ENCODE measurements at places on chromosomes 5 and 9. TPM values are rescaled to one million over a fixed set of nuclear protein-coding genes. Genes with fewer than 3 reads are reported as not detected.

The POU5F2 gene
- polyA plus RNA-seq, result 0.08 TPM

The KIF4B gene
- not detected for polyA plus RNA-seq

The OR13C9 gene
- not detected for polyA plus RNA-seq

The LEAP2 gene
- 2.6 TPM for polyA plus RNA-seq

The MLANA gene
- polyA plus RNA-seq, result 1.4 TPM

GRCh38 chr9:110059461-110059860 is 148.5 kb downstream of the C9orf152 start:
- no peak for DNase-seq

DNA sequence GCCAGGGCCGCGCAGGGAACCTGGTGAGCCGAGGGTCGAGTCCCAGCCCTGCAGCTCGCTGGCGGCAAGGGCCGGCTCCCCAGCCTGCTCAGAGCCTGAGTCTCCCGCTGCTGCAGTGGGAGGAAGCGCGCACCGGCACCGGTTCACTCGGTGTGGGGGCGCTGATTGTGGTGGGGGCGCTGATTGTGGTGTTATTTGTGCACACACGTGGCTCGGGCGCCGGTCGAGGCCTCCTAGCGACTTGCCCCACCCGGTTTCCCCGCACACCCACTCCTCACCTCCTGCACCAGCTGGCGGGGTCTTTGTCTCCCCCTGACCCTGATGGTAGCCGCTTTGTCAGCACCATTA is 266.7 kb downstream of the NSG2 start:
- no peak for DNase-seq

- no peak for DNase-seq
These were observed 110.7 kb upstream of the CNTLN start for GRCh38 chr9:17024129-17024528.

DNA sequence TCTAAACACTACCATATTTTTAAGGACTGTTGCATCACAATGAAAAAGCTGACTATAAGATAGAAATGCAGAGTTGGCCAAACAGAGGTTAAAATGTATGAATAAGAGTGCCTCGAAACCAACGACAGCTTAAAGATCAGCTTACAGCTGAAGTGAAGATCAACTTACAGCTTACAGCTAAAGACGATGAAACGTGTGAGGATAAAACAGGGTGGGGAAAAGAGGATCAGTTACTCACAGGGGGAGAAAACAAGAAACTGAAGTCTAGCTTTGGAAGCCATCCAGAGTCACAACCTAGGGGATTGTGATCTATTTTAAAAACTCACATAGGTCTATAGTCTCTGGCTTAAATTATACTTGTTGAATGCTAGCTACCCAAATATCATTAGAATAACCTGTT is 220.0 kb downstream of the SNCAIP start:
- DNase-seq, result no peak

DNA sequence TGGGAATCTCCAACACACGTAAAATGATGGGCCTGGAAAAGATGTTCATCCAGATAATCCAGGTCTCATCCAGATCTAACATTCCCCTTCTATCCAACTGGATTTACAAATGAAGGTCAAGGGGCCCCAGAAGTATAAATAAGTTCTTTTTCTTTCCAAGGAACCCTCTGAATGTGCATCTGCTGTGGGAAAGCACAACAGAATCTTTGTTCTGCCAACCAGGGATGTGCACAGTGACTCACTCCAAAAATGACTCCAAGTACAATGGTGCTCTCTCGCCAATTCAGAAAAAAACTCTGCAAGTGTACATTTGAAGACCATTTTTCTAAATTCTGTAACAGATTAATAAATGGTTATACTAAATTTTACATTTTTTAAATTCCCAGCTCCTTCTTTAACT is 12.4 kb downstream of the RAPGEF6 start:
- DNase-seq, result no peak

DNA sequence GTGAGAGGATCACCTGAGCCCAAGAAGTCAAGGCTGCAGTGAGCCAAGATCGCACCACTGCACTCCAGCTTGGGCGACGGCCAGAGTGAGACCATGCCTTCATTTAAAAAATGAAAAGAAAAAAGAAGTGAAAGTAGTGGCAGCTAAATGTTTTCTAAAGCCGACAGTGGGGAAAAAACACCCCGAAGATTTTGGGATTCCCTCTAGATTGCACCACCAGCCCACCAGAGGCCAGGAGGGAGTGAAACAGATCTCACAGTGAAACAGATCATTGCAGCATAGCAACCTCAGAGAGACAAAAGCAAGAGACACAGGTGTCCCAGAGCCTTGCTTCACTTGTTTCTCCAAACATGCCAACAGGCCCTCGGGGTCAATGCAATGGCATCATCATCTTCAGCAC is 156.8 kb downstream of the PAX5 start:
- no peak for DNase-seq

- DNase-seq, result no peak
These were observed 41.5 kb downstream of the SAR1B start for GRCh38 chr5:134590992-134591659.

DNA sequence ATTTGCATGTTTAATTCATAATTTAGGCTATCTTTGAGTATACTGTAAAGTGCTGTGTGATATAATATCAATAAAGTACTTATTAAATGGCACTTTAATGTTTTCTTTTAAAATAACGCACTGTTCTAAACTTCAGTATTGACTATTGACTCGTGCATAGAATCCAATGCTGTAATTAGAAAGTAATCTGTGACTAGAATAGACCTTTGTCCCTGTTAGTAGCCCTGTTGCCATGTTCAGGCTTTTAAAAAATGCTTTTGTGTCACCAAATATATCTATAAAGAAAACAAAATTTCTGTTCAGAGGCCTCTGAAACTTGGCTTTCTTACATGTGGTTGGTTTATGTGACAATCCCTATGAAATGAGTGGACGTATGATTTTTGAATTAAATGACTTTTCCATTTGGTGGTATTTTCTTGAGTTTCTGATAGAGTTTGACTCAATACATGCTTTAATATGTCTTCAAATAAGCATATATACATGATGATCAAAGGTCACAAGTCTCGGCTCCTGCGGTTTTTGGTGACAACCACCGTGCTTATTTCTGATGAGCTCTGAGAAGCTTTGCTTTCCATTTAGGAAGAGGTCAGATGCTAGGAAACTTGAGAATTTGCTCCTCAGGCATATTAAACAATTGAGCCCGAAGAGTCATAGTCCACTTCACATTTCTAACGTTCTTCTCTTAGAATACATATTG is 174.7 kb downstream of the NR3C1 start:
- no peak for DNase-seq

GRCh38 chr9:17130725-17131124 is 4.1 kb upstream of the CNTLN start:
- DNase-seq, result no peak

DNA sequence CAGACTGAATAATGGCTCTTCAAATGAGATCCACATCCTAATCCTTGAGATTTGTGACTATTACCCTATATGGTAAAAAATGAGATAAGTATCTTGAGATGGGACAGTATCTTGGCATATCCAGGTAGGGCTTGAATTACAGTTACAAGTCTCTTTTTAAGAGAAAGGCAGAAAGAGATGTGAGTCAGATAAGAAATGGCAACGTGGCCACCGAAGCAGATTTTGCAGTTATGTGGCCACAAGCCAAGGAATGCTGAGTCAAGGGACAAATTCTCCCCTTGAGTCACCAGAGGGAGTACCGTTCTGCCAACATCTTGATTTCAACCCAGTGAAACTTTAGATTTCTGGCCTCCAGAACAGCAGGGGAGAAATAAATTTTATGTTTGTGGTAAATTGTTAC is 1983.0 kb upstream of the C9orf72 start:
- DNase-seq, result no peak

Measured in hindlimb muscle (tissue), 1 donor.